Activated B cell treated with CpG ODN at 0.5 μM for 24 hours (primary cell): ENCODE measurements at places on chromosomes 4 and X.

- H3K4me1 ChIP-seq: peaks cover 4% of the 10 kb centered on the region
- no peak overlapping the region for H3K4me3 ChIP-seq
- H3K36me3 ChIP-seq: peaks cover 33% of the 10 kb centered on the region
- DNase-seq: no peak
- H3K27me3 ChIP-seq: no peaks in the 10 kb centered on the region
Measured at GRCh38 chr4:55530691-55531090, 16.0 kb downstream of the CLOCK start.

- no peak overlapping the region for H3K27ac ChIP-seq
- H3K4me1 ChIP-seq: peaks cover 45% of the 10 kb centered on the region
- no peak for DNase-seq
Measured at GRCh38 chrX:24201216-24201615, 51.7 kb downstream of the ZFX start.

DNA sequence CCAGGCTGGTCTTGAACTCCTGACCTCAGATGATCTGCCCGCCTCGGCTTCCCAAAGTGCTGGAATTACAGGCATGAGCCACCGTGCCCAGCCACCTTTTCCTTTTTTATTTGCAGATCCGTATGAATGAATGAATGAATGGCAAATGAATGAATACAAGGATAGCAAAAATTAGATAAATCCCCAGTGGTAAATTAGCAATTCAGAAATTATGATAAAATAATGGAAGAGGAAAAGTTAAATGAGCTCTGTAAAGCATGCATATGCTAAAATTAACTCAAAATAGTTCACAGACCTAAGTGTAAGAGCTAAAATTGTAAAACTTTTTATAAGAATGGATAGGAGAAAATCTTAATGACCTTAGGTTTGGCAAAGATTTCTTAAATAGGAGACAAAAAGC lies 49.8 kb downstream of the SH3KBP1 start:
- DNase-seq: no peak
- H3K4me1 ChIP-seq: peaks cover 53% of the 10 kb centered on the region
- no peaks in the 10 kb centered on the region for H3K27me3 ChIP-seq
- peaks cover 21% of the 10 kb centered on the region for H3K36me3 ChIP-seq

DNA sequence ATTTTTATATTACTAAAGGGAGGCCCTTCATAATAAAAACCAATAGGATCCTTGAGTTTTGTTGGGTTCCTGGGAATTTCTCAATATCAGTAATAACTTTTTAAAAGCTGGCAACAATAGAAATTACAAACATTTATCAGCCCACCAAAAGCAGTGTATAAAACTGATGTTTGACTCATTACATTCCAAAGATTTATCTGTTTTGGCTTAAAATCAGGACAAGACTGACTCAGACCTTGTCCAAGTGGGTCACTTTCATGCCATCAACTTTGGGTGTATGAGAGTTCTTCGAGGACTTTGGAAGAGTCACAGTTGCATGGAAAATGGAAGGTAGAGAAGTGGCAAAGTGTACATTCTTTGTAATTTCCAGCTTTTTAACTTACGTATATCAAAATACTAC lies 102.8 kb downstream of the FRMPD4 start:
- no peak for DNase-seq
- no peak overlapping the region for H3K27ac ChIP-seq
- H3K4me1 ChIP-seq: no peaks in the 10 kb centered on the region
- H3K27me3 ChIP-seq: no peaks in the 10 kb centered on the region

GRCh38 chr4:13998850-13999445 lies 371.4 kb upstream of the BOD1L1 start:
- H3K4me1 ChIP-seq: no peaks in the 10 kb centered on the region
- no peak overlapping the region for H3K27ac ChIP-seq
- H3K36me3 ChIP-seq: peaks cover 4% of the 10 kb centered on the region

DNA sequence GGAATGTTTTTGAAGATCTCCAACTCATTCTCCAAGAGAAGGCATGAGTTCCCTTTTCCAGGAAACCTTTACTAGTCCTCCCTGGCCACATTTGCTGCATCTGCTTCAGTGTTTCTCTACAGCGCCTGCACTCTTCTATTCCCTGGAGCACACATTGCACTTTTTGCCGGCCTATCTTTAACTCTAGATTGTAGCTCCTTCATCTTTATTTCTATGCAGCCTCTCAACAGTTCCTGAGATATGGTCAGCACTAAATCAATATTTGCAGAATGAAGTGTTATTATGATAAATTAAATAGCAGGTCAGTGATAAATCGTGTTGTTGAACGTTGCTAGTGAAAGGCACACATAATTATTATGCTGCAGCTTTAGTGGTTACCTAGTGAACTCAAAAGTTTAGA lies 88.3 kb downstream of the VCX3A start:
- H3K27ac ChIP-seq: no peak overlapping the region
- no peak overlapping the region for H3K4me3 ChIP-seq
- DNase-seq: no peak

DNA sequence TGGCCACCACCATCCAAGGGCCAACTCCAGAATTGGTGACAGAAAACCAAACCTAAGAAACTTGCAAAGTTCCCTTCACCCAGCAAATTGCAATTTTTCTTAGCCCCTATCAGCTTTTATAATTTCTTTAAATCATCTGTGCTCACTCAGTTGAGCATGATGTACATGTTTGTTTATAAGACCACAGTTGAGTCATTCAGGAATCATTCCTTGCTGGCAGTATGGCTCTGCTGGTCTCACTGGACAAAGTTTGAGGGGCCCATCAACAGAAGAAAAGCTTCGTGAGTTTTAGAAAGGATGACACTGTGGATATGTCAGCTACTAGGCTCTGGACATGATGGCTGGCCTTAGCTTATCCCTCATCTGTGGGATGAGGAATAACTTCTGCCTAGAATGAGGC lies 4.0 kb downstream of the TRPC5 start:
- no peak for DNase-seq
- no peaks in the 10 kb centered on the region for H3K36me3 ChIP-seq
- no peaks in the 10 kb centered on the region for H3K4me1 ChIP-seq
- H3K27ac ChIP-seq: no peak overlapping the region
- H3K4me3 ChIP-seq: no peak overlapping the region
- peaks cover 16% of the 10 kb centered on the region for H3K27me3 ChIP-seq

DNA sequence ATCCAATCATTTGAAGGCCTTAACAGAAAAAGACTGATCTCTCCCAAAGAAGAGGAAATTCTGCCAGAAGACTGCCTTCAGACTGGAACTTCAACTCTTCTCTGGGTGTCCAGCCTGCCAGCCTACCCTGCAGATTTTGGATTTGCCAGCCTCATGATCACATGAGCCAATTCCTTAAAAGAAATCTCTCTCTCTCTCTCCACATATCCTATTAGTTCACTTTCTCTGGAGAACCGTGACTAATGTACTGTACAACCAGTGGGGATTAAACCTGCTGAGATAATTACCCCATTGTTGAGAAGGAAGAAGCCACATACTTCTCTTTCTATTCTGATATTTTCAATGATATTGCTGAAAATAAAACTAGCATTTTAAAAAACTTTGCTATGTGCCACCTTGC lies 711.3 kb upstream of the AMOT start:
- no peak overlapping the region for H3K4me3 ChIP-seq
- no peaks in the 10 kb centered on the region for H3K27me3 ChIP-seq
- H3K27ac ChIP-seq: no peak overlapping the region
- H3K4me1 ChIP-seq: no peaks in the 10 kb centered on the region

DNA sequence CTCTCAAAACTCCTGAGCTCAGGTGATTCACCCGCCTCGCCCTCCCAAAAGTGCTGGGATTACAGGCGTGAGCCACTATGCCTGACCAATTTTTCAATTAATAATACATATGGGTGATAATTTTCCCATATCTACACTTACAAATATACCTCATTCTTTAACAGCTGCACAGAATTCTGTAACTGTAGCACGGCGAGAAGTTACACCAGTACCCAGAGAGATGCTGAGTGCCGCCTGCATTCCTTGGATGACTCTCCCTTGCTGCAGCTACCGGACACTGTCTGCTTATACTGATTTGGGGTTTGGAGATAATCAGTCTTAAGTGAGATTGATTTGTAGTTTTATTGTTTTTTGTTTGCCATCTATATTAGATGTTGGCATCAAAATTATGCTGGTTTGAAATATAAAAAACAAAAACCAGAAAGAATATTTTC lies 5.8 kb downstream of the TIFA start:
- peaks cover 79% of the 10 kb centered on the region for H3K4me1 ChIP-seq
- H3K36me3 ChIP-seq: peaks cover 59% of the 10 kb centered on the region
- H3K27ac ChIP-seq: peak overlapping the region; percentile 82
- H3K4me3 ChIP-seq: peak overlapping the region; percentile 80

DNA sequence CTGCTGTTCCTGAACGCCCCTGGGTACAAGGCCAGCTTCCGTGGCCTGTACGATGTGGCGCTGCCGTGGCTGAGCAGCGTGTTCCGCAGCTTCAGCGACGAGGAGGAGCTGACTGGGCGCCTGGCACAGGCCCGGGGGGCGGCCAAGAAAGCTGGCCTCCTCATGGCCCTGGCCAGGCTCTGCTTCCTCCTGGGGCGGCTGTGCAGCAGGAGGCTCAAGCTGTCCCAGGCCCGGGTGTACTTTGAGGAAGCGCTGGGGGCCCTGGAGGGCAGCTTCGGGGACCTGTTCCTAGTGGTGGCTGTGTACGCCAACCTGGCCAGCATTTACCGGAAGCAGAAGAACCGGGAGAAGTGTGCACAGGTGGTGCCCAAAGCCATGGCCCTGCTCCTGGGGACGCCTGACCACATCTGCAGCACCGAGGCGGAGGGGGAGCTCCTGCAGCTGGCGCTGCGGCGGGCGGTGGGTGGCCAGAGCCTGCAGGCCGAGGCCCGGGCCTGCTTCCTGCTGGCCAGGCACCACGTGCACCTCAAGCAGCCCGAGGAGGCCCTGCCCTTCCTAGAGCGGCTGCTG lies 28.2 kb downstream of the SH3TC1 start:
- H3K36me3 ChIP-seq: peaks cover 54% of the 10 kb centered on the region
- no peak overlapping the region for H3K4me3 ChIP-seq

DNA sequence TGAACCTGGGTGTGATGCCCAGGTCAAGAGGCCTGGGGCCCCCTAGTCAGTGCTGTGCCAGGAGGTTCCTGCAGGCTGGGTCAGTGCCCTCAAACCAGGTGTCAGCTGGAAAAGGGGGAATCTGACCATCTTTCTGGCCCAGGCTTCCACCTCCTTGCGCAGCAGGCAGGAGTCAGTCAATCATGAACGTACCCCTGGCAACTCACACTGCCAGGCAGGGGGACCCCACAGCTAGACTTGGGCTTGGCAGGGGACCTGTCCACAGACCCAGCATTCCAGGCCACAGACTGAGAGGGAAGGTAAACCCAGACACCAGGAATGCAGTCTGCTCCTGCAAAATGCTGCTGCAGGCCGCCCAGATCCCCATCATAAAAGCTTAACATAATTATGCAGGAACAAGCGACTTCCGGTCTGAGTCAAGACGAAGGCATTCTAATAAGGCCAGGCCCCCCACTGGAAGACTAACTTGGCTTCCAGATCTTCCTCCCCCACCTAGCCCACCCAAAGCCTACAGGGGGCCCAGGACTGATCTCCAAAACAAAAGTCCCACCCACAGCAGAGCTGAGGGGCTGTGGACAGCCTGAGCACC lies 156.3 kb downstream of the BCOR start:
- no peak for DNase-seq
- H3K27ac ChIP-seq: no peak overlapping the region
- no peaks in the 10 kb centered on the region for H3K36me3 ChIP-seq
- no peaks in the 10 kb centered on the region for H3K27me3 ChIP-seq

DNA sequence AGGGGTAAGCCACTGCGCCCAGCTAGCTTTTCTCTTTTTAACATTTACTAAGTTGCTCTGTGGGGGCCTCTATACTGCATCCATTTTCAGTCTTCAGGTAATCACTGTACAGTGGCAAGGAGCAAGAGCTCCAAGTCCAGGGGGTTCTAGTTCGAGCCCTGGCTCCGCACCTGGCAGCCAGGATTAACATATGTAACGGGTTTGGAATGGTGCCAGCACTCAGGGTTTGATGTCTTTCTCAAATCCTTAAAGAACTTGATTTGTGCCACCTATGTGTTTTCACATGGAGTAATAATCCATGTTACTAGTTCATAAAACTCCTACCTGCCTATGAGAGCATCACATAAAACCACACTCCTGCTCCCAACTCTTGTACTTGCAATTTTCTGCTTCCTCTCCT lies 4.5 kb downstream of the GRPEL1 start:
- no peak overlapping the region for H3K4me3 ChIP-seq
- peaks cover 74% of the 10 kb centered on the region for H3K36me3 ChIP-seq

- no peaks in the 10 kb centered on the region for H3K36me3 ChIP-seq
- DNase-seq: no peak
- no peak overlapping the region for H3K4me3 ChIP-seq
Measured at GRCh38 chr4:37742149-37742548, 56.0 kb upstream of the RELL1 start.

GRCh38 chrX:103439161-103439560 lies 62.8 kb downstream of the BEX3 start:
- H3K27me3 ChIP-seq: no peaks in the 10 kb centered on the region
- H3K4me3 ChIP-seq: no peak overlapping the region
- DNase-seq: no peak
- H3K4me1 ChIP-seq: no peaks in the 10 kb centered on the region

DNA sequence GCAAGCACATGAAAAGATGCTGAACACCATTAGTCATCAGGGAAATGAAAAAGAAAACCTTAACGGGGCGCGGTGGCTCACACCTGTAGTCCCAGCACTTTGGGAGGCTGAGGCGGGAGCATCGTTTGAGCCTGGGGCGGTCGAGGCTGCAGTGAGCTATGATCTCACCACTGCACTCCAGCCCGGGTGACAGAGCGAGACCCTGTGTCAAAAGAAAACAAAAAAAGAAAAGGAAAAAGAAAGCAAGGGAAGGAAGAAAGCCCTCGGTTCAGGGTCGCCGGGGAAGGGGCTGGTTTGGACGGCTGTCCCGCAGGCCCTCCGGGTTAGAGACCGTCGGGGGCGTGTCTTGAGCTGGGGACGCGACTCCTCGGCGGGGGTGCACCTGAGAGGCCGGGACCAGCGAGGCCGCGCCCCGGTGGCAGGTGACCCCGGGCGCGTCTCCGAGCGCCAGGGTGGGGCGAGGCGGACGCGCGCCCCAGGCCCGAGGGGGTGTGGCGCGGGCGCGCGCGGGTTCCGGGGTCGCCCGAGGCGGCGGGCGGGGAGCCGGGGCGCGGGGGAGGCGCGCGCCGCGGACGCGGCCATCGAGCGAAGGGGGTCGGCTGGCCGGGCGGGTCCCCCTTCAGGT lies 478 bp upstream of the PLXNA3 start:
- H3K4me1 ChIP-seq: peaks cover 14% of the 10 kb centered on the region
- DNase-seq: no peak
- peak overlapping the region; percentile 93 for H3K4me3 ChIP-seq
- peak overlapping the region; percentile 94 for H3K27ac ChIP-seq
- H3K27me3 ChIP-seq: no peaks in the 10 kb centered on the region
